ENCODE measurements at places on chromosomes 16 and 17.

GRCh38 chr16:47699106-47699505, 238.0 kb downstream of the PHKB start:
- peak; percentile 0 for DNase-seq

DNA sequence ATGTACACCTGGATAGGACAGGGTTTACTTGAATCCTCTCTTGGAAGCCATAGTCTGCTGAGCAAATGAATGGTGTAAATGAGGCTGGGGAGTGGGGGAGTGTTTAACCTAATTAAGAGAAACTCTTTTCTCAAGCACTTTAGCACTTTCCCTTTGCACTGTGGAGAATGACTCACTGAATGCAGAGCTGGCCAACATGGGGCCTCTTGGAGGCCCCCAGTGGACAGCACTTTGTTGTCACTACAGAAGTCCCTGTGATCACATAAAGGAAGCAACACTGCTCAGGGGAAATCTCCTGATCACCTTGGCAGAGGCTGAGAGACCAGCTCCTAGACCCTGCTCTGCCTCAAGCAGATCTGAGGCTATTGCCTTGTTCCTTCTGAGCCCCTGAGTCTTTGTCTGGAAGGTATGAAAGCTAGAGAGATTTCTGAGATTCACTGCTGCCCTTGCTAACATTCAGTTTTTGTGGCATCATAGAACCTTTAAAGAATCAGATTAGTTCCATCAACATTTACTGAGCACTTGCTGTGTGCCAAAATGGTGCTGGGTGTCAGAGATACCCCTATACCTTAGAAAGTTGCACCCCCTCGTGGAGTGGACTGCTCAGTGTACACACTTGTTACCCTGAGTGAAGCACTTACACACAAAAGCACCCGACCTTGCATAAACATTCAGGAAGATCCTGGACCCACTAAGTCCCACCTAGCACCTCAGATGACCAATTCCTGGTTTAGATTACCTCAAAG, 230.1 kb upstream of the CCL2 start:
- DNase-seq, result no peak

DNA sequence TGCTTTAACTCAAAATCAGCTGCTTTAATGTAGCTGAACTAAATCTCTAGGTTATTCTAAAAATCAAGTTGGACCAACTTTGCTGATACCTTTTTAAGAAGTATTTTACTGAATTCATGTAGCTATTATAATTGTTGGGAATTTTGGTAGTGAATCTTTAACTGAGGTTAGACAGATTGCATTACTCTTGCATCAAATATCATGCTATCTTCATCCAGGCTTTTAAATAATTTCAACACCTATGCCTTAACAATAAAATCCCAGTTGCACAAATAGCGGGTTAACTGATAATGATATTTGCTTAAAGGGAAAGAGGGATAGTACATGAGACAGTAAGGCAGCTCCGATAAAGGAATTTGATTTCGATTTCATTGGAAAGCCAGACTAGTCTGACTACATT, 241.3 kb upstream of the TBX2 start:
- no peak for DNase-seq

- DNase-seq, result no peak
Observed at GRCh38 chr16:83923581-83924365, 24.9 kb downstream of the MLYCD start.

DNA sequence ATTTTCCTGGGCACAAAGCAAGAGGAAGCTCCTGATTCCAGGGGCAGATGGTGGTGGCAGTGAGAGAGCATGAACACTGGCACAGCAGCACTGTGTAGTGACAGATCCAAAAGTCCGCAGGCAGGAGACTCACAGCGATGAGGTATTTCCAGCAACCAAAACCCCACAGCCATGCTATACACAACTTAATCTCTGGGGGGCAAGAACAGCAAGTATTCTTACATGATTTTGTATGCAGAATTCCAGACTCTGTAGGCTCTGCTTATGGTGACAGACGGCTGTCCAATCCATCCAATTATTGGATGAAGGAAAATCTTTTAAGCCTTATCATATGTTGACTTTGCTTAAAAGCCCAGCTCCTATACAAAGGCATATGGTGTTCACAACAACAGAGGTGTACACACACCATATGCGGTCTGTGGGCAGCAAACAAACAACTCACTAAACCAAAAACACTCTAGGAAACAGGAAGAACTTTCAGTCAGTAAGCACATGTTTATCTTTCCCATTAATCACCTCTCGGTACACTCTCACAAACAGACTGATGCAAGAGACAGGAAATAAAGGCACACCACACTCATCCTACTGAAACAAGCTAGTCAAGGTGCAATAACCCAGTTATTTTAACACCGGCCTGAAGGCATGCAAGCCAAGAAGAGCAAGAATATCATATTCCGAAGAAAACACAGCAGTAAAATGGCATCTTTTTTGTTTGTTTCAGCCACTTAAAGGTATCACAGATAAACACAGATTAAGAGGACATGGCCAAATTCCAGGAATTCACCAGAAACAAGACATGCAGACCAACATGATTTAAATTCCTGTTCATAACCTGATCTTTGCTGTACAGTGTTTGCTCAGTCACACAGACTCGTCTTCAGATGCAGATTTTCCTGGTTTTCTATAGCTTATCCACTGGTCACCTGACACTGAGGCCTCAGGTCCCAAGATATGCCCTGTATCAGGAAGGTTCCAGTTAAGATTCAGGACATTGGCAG, 47.8 kb downstream of the ERN1 start:
- DNase-seq, result peak; percentile 96

GRCh38 chr17:66964930-66965800, 658 bp downstream of the CACNG4 start:
- DNase-seq, result no peak

- no peak for DNase-seq
Observed at GRCh38 chr17:17975436-17975835, 2.8 kb downstream of the DRC3 start.

DNA sequence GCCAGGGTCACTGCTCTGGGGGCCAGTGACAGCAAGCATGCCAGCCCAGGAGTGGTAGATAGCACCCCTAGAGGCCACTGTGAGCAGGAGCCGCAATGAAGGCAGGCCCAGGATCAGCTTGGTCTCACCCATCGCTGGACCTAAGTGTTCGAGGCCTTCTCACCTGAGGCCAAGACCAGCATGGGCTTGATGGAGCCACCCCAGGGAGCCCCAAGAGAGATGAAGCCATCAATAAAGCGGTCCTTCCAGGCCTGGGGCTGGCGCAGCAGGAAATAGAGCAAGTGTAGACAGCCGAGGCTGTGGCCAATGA, 1.8 kb downstream of the LCAT start:
- no peak for DNase-seq

DNA sequence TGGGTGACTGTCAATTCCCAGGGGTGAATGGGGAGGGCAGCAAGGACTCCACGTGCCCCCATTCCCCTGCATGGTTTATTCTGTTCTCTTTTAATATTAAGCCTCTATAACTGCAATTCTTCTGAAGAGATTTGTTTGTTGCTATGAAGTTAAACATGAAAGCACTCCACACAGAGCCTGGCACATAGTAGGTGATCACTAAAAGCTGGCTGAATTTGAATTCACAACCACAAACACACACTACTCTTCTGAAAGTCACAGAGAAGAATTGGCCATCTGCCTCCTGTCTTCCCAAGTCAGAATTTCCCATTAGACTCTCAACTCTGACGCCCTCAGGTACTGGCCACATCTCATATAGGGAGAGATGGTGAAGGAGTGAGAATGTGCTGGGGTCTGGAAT, 55.5 kb downstream of the COG7 start:
- no peak for DNase-seq

GRCh38 chr17:21542991-21543390, 149.3 kb upstream of the KCNJ18 start:
- DNase-seq, result no peak

DNA sequence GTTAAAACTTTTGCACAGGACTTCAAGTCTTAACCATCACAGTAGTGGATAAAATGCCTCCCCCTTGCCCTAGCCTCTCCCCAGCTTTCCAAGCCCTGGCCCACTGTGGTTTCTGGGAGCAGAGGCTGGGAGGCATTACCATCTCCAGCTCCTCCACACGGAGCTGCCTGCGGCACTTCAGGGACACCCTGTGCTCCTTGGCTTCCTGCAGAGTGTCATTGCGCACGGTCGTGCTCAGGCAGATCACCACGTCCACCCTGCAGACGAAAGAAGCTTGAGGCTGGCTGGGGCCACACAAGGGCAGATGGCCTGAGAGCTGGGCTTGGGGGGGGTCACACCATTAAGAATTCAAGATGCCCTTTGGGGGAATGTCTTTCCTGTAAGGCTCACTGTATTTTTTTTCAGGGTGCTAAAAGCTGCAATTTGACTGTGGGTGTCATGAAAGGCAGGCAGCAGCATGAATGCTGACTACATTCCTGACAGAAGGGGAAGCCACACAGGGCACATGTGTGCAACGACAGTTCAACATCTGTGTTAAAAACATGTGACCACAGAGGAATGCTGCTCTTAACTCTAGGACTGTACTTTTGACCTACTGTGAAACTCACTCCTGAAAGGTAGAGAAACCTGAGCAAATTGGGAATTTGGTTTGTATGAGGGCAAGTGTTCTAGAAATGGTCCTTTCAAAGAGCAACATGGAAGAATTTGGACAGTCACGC, 47.7 kb upstream of the CLEC18B start:
- DNase-seq, result no peak

DNA sequence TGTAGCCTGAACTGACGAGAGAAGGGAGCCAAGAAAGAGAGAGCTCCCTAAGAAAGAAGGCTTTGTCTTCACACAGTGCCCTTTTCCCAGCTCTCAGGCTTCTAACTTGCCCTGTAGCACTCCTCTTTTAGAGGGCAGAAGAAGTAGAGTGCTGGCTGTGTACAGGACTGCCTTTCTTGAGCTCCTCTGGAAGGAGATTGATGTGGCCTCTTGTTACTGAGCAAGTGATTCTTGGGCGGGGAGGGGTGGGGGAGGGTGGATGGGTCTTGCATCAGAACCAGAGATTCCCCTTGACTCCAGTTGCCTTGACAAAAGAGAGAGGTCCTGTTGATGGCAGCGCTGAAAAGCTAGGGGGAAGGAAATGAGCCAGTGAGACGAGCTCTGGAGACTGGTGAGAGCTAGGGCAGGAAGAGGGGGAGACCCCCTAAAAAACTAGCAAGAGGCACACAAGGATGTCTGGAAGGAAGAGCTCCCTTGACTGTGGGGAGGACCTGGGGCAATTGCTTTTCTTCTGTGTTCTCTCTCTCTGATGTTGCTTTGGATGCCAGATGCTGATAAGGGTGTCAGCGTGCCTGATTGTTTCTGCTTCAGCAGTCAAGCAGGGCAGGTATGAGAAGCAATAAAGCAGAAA, 18.4 kb downstream of the GPR179 start:
- no peak for DNase-seq

DNA sequence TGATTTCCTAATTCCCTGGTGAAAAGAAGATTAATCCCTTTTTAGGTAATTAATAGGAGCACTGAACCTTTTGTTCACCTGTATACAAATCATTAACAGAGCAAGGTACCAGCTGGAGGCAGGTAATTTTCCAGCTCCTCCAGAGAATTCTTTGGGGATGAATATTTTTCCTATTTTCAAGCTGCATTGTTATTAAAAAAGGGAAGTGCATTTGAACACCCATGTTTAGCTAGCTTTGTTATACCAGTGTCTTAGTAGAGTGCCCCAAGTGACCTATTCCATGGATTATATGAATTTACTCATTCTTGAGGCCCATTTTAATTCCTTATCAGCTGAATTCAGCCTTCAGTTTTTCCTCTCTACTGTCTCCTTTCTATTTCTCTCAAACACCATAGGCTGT, 73.2 kb upstream of the GOT2 start:
- no peak for DNase-seq
